ENCODE measurements at places on chromosomes 4 and X. TPM values are rescaled to one million over a fixed set of nuclear protein-coding genes. Genes with fewer than 3 reads are reported as not detected.

GRCh38 chr4:84957514-84958420 is 8.7 kb downstream of the WDFY3 start:
- no peak for DNase-seq

Gene POLN
- total RNA-seq: 2.9 TPM

DNA sequence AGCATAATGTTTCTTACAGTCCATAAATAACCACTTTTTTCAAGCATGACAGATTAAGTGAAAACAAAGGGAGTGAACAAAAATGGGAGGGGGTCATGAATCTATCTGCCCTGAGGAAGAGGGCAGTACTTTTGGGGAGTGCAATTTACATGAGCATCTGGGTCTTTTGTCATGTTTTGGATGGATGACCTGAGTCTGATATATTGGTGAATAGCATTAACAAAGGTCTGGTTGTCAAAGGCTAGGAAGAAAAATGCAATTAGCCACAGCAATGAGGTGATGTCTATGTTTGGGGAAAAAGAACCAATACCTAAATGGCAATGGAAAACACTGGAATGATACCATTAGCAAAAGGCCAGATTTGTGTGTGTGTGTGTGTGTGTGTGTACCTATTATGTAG is 15.1 kb upstream of the MAD2L1 start:
- no peak for DNase-seq

DNA sequence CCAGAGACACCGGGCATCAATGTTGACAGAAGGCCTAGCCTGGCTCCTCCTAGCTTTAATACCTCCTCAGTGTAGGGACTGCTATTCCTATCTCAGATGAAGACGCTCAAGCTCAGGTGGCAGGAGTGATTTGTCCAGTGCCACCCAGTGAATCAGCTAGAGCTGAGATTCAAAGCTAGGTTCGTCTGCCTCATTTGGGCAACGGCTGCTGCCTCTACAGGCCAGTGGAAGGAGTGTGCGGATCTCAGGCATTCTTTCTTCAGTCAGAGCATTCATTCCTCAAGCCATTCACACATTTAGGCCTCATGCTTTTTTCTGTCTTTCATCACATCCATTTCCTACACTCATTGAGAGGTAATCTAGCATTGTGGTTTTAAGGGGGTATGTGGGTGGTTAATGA is 7.3 kb downstream of the TSR2 start:
- DNase-seq: no peak

GRCh38 chrX:40009890-40010289 is 87.9 kb downstream of the BCOR start:
- no peak for DNase-seq

DNA sequence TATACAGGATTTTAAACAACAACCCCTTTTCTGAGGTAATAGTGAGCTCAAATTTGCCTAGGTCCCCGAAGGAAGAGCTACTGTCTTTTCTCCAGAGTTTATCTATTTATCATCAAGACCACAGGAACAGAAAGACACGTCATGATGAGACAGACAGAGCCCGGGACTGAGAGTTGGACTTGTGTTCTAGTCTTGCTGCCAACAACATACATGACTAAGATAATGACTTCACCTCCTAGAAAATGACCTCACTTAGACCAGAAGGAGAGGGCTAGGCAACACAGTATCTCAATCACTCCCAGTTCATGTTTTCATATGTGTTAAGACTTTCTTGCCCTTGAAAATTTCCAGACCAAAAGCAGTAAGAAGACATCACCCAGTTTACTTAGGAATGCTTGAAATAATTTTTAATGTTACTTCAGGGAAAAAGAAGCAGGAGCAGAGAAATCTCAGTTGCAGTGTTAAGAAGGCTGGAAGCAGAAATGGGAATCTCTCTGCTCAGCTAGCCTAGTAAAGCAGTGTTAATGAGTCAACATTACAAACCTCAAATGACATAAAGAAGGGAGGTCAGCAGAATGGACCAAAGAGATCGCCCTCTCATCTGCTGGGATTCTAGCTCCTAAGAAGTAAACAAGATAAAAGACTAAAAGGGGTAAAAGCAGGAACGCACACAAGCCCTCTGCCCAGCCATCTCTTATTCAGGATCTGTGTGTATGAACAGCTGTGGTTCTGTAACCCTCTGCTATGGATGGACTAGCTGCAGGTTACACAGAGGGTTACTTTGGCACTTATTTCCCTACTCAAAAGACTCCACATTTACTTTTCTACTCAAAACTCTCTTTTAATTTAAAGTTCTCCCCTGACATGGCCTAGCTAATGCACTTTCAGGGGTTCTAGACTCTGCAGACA is 24.8 kb downstream of the PDGFC start:
- peak; percentile 98 for DNase-seq

- peak; percentile 85 for DNase-seq
Observed at GRCh38 chr4:41141900-41142299, 72.4 kb downstream of the APBB2 start.

Gene SPANXN4
- total RNA-seq: 0.18 TPM

DNA sequence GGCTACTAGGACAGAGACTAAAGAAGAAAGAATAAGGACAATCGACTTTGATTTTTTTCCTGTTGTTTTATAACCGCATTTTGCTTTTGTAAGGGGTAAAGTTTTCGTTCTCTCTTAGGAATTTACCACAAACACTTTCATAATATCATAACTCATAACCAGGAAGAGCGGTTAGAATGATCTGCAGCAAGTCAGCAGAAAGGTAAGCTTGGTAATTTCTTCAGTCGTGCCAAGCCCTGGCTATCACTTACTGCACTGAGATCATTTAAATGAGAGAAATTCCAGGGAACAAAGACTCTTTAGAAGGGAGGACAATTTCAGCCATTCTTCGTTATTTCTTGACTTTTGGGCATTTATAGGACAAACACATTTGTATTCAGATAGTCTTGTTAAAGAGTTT is 258.1 kb downstream of the UNC5C start:
- no peak for DNase-seq

- DNase-seq: no peak
Observed at GRCh38 chr4:3700223-3700622, 66.0 kb upstream of the ADRA2C start.

GRCh38 chrX:42149765-42150164 is 226.4 kb upstream of the CASK start:
- DNase-seq: no peak

- DNase-seq: no peak
Observed at GRCh38 chrX:29461039-29461438, 754.3 kb upstream of the MAGEB2 start.

DNA sequence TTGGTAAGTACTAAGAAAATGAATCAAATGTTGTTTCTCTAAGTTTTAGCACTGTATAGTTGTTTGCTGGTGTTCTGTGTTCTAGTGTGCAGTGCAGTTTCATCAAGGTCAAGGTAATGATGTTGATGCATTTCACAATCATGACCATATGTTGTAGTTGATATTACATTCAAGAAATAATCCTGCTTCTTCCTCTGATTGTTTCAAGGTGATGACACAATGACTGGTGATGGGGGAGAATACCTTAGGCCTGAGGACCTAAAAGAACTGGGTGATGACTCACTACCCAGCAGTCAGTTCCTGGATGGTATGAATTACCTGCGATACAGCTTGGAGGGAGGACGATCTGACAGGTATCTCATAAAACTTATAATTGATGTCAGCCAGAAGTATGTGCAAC is 261.6 kb downstream of the ANK2 start:
- DNase-seq: no peak

DNA sequence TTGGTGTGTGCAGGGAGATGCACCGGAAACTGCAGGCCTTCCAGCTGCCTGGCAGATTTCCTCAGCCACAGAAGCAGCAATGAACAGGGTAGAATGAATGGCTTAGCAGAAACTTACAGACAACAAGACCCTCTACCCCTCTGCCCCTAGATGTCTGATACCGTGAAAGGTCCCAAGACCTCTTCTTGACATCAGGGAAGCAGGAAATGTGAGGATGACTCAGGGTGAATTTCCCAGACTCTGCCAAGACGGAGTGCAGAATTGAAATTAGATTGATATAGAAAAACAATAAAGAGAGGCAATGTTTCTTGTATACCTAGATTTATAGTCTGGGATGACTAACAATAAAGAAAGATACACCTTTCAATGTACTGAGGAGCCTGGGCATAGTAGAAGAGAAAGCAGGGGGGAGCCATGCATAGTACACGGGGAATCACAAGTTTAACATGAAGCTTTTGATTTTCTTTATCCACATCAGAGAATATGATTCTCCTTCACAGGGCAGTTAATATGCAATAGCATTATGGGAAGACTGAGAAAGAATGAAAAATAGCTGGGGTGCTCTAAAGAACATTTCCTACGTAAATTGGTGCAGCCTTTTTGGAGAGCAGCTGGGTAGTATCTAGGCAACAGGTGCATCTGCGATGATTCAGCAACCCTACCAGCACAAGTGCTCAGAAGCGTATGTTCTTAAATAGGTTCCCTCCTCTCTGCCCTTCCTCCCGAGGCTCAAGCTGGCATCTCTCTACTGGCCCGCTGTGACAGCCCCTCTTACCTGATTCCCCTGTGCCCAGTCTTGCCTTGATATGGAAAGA is 18.3 kb upstream of the CXCR3 start:
- DNase-seq: peak; percentile 33

GRCh38 chrX:17390419-17390850 is 15.4 kb downstream of the NHS start:
- DNase-seq: no peak

GRCh38 chr4:154490583-154491340 is 837 bp downstream of the DCHS2 start:
- no peak for DNase-seq

Gene DUSP21
- not detected for total RNA-seq

Data from HT1080 (cell line).